Stimulated activated CD4-positive, alpha-beta T cell treated with anti-CD3 and anti-CD28 coated beads, TNF-alpha, amount 100 ng/mL, for 24 hours (primary cell): ENCODE measurements at places on chromosomes 3 and 15.

DNA sequence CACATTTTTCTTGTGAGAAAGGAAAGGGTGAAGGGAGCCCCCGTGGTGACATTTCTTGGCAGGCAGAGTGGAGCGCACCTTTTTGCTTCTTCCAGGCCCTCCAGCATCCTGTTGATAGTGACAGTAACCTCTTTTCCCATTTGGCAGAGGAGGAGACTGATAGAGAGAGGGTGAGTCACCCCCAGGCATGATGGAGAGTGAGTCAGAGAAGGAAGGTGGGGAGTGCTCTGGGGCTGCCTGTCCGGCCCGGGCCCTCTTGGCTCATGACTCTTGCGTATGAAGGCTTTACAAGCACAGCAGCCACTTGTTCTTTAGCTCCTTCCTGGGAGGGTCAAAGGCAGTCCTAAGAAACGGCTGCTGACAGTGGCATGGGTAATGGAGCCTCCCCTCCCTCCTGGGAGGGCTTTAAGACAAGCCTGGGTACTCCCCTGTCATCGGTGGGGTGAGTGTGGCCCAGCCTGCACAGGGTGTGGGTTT, 16.0 kb downstream of the ANKRD63 start:
- DNase-seq = no peak

GRCh38 chr3:45978006-45978761, 17.4 kb downstream of the FYCO1 start:
- no peak for DNase-seq

DNA sequence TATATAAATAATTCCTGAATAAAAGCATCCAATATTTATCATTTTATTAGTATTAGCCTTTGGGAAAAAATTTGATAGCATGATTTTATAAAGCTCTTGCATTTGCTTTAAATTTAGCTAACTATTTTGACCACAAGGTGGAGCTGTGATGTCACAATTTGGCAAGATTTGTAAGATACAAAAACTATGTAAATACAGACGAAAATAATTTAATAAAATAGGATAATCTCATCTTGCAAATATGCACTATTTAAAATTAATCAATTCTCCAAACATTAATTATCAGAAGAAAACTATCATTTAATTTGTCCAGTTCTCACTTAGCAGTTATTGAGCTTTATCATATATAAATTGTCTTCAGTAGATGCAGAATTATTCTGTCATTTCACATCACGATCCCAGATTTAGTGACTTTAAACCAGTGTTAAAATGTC, 95.4 kb downstream of the PLOD2 start:
- no peak for DNase-seq

DNA sequence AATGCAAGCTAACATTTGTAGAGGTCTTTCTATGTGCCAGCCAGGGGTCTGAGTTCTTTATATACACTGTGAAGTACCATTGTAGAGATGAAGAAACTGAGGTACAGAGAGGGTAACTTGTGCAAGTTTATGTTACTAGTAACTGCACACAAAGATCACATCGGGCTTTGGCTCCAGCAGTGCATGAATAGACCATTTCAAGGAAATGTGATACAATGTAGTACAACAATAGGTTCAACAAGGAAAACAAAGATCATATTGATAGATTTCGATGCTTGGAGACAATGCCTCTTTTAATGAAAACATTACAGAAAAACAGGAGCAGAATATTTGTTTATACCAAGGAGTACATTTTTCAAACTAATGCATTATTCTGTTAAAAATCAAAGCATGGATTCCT, 115.3 kb downstream of the POLR2M start:
- no peak for DNase-seq

GRCh38 chr15:52306270-52306669, 10.7 kb upstream of the MYO5C start:
- no peak for DNase-seq

- no peak for DNase-seq
Measured at GRCh38 chr3:50164984-50165909, 10.1 kb downstream of the SEMA3F start.

GRCh38 chr3:40827942-40828688, 303.4 kb downstream of the ZNF621 start:
- DNase-seq = no peak

DNA sequence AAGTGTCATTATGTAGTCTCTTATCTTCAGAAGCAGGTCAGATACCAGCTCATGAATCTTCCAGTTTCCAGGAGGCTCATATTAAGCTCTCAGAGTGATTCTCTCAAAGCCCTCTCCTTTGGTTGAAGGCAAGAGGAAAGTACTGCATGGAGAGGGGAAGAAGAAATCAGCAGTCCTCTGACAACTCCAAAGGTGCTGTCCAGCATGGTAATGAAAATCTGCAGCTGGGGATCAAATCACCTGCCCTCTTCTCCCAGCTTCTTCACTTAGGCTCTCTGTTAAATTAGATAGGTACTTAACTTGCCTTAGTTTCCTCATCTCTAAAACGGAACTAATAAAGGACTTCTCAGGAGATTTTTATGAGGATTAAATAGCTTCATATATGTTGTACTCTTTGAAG, 738.8 kb upstream of the GOLIM4 start:
- no peak for DNase-seq

- DNase-seq = no peak
Measured at GRCh38 chr15:76333720-76334437, 2.7 kb upstream of the ISL2 start.

DNA sequence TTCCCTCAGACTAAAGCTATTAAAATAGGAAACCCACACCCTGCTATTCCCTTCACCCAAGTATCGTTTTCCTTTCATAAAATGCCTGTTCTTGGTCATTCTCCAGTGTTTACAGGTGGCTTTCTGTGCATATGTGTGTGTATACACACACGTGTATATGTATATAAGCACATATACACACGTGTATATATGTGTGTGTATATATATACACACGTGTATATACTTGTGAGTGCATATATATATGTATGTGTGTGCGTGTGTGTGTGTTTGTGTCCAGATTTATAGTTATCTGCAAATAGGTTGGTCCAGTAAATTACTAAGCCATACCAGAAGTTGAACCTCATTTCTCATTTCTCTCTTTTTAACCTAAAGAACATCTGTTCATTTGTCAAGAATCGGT, 15.7 kb upstream of the TEX9 start:
- no peak for DNase-seq

DNA sequence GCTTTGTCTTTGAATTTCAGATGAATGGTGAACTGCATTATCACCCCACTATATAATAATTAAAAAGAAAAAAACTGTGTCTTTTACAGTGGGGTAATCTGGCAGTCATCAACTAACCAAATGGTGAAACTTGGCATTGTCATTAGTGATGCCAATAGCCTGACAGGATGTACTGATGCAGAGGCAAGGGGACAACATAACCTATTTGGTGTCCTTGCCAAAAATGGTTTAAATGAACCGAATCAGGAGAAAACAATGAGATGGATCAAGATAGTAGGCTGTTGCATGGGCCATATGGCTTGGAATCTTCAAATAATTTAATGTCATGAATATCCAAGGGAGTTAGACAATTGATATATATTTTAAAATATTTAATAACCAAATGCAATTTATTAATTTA, 738.7 kb downstream of the FHIT start:
- no peak for DNase-seq
